G401 (cell line): ENCODE measurements at places on chromosomes 2 and 18.

DNA sequence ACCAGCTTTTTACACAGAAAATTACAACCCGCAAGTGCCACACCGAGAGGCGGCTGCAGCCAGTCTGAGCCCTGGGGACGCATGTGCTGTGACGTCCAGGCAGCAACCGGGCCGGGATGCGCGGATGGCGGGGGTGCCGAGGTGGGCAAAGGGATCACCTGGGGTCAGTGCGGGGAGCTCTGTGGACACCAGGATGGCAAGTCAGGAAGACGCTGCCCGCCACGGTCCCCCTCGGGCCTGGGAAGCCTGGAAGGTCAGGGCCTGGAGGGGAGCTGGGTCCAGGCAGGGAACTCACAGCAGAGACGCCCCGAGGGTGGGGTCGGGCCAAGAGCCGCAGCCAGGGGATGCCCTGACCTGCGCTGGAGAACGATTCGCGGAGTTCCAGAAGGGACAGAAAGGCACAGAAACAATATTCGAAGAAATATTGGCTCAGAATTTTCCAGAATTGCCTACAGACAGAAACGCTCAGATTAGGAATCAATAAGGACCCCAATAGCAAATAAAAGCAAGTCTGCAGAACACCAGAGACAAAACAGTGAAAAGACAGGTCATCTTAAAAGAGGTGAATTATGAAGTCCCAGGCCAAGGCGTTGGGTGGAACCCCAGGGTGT is 11.7 kb upstream of the KIF1A start:
- DNase-seq: no peak

GRCh38 chr2:309954-310510 is 22.1 kb upstream of the ALKAL2 start:
- DNase-seq: no peak

GRCh38 chr2:118014492-118014824 is 588 bp upstream of the CCDC93 start:
- no peak for DNase-seq

GRCh38 chr2:46163098-46163430 is 134.1 kb upstream of the EPAS1 start:
- no peak for DNase-seq

DNA sequence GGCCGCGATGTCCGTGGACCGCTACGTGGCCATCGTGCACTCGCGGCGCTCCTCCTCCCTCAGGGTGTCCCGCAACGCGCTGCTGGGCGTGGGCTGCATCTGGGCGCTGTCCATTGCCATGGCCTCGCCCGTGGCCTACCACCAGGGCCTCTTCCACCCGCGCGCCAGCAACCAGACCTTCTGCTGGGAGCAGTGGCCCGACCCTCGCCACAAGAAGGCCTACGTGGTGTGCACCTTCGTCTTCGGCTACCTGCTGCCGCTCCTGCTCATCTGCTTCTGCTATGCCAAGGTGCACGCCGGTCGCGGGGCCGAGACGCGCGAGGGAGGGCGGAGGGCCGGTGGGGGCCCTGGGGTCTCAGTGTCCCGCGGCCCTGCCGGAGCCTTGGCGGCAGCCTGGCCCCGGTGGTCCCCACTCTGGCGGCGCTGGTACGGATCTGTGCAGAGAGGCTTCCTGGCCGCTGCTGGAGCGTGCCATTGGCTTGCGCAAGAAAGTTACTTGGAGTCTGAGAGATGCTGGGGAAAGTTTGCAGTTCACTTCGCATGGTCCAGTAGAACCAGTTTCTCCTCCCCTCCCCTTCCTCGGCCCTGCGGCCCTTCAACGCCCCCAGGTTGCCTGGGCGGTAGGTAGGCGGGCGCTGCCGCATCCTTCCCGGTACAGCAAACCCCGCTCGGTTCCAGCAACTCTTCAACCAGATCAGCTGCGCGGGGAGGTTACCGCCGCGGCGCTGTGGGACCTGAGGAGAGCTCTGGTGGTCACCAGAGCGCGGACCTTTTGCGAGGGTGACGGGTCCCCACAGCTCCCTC is 1.5 kb downstream of the GALR1 start:
- no peak for DNase-seq

GRCh38 chr18:22253676-22254075 is 84.3 kb downstream of the GATA6 start:
- no peak for DNase-seq

- DNase-seq: no peak
Measured at GRCh38 chr18:31343454-31343853, 25.5 kb downstream of the DSG1 start.

DNA sequence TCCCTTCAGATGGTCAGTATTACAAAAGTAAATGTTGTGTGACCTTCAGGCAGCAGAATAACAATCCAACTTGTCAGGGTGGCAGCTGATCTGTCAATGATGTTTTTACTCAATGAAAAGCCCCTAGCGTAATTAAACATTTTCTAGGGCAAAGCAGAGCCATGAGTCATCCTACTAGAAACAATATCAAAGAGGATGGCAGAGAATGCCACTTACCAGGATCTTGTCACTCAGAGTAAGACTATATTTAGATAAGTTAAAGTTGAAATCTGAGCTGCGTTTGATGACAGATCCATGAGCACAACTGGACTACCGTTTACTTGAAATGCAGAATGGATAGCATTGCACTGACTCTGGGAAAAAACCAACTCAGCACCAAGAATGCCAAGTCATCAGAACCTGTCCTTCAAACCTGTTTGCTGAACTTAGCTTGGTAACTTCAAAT is 612.6 kb upstream of the ACVR2A start:
- DNase-seq: no peak

GRCh38 chr2:32442020-32442467 is 85.2 kb downstream of the BIRC6 start:
- no peak for DNase-seq

DNA sequence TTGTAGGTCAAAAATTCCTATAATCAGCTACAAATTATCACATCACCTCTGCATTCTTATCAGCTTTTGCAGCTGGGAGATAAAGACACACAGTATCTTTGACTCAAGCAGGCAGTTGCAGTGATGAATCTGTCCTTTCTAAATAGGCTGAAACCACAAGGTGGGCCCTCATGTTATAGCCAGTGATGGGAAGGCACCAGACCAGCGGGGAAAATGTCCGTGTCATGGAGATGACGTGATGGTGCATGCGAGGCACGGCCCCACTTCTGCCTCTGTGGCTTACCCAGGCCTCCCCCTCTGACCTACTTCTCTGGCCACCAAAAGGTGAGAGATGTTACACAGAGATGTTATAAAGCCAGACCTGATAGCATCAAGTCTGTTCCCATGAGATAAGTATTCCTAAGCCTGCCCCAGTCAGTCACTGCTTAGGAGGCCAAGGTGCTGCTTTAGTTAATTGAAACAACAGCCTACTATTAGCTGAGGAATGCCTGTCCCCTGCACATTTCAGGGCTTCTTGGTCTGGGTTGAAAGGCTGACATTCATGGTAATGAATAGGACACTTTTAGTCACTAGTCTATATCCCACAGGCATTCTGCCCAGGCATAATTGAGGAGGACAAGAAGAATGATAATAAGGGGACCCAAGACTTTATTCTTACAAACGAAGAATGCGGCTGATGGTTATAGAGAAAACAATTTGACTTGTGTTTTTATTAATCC is 327.9 kb downstream of the LPIN1 start:
- no peak for DNase-seq

GRCh38 chr2:224934526-224935188 is 107.6 kb downstream of the DOCK10 start:
- no peak for DNase-seq

DNA sequence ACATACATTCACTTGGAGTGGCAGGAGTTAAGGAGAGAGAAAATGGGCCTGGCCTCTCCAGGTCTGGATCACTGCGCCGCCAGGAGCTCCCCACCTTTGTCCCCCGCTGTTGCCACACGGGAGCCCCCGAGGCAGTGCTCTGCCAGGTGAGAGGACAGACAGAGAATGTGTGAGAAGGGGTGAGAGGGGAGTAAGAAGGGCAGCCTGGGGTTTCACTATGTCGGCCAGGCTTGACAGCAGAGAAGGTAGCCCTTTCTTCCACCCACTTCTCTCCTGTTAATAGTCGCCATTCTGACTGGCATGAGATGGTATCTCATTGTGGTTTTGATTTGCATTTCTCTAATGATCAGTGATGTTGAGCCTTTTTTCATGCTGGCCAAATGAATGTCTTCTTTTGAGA is 26.2 kb upstream of the ARHGEF4 start:
- DNase-seq: no peak

GRCh38 chr18:69958422-69958821 is 10.7 kb upstream of the CD226 start:
- DNase-seq: no peak

GRCh38 chr2:85865539-85866164 is 23.1 kb downstream of the ST3GAL5 start:
- no peak for DNase-seq

DNA sequence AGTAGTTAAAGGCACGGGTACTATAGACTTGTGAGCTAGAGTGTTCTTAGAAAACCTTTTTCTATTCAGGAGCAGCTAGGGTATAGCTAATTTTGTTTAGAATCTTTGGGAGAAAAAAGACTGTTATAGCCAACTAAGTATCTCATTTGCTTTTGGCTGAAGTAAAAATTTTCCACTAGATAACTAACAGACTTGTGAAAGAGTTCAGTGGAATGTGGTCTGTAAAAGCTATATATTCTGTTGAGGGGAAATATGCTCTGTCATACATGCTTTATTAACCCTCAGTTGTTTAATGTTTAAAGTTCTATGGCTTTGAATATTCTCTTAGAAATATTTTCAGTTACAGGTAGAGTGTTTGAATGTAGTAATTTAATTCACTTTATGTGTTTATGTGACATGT is 49.7 kb downstream of the RIF1 start:
- no peak for DNase-seq

DNA sequence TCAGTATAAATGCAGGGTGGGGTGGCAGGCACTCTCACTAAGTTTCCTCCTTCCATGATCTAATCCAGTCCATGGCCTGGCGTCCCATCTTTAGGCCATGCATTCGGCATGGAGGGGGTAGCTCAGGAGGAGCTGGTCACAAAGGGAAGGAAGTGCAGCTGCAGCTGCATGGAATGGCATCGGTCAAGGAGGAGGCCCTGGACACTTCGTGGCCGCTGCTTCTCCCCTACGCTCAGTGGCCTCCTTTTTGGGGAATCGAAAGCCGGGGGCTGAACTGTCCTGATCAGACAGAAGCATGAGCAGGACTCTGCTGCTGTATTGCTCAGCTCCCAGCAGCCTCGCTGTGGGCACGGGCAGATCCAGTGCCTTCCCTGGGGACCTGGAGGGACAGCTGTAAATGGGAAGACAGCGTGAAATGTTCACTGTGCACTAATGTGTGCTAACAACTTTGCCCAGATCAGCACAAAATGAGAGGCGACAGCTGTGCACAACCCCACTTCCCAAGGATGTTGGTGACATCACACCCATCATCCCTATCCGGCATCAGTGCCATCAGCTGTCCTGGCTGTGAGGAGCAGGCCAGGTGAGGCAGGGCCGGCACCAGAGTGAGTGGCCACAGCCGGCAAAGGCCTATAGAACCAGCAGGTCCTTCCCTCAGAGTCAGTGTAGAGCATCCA is 520.1 kb upstream of the RAB6C start:
- no peak for DNase-seq

- no peak for DNase-seq
Measured at GRCh38 chr2:72204156-72204785, 56.6 kb upstream of the CYP26B1 start.

GRCh38 chr2:136381722-136382633 is 264.0 kb upstream of the CXCR4 start:
- no peak for DNase-seq

DNA sequence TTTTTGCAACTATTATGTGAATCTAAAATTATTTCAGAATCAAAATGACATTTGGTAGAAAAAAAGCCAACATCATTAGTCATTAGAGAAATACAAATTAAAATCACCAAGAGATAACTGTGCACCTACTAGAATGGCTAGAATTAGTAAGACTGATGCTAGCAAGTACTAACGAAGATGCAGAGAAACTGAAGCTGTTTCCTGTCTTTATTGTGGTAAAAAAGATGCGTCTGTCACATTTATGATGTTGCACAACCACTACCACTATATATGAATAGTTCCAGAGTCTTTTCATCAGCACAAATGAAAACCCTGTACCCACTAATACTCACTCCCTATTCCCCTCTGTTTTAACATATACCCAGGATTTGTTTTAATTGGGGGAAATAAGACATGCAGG is 16.7 kb upstream of the TWIST2 start:
- no peak for DNase-seq

DNA sequence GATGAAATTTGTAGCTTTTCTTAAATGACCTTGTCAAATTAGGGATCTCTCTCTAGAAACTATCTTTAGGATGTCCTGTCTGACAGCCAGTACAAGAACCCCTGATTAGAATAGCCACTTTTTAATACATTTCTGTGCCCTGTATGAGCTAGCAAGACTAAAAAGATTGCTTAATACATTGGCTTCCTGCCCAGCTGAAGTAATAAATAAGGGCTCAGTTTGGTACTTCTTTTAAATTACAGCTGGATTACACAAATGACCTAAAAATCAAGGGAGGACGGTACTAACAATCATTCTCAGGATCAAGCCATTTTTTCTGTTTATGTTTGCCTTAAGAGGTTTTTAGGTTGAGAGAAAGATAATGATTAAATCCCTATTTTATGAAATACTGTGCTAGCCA is 11.6 kb upstream of the OLA1 start:
- no peak for DNase-seq

- DNase-seq: no peak
Measured at GRCh38 chr2:37418956-37419355, 74.5 kb downstream of the QPCT start.

DNA sequence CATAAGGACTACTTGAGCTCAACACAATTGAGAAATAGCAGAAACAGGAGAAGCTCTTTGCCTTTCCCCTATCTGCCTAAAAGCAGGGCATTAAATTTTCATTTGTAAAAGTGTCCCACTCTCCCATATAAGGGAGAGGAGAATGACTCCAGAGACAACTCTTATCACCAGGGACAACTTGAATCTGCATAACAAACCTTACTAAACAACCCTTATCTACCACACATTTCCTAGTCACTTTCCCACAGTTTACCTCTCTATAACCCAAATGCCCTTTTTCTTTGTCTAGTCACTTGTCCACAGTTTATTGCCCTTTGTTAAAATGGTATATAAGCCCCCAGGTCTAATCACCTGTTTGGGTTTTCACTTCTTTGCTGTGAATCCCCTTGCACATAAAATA is 37.5 kb upstream of the PPM1B start:
- DNase-seq: no peak

- peak; percentile 97 for DNase-seq
Measured at GRCh38 chr2:27380626-27381545, at the start of gene ZNF513. Gene ZNF513, minus strand, starts transcription at chr2:27380734. Its CDS starts 208 bp downstream, at chr2:27380526.
